ENCODE measurements at places on chromosomes 5 and 9. TPM values are rescaled to one million over a fixed set of nuclear protein-coding genes. Genes with fewer than 3 reads are reported as not detected.

DNA sequence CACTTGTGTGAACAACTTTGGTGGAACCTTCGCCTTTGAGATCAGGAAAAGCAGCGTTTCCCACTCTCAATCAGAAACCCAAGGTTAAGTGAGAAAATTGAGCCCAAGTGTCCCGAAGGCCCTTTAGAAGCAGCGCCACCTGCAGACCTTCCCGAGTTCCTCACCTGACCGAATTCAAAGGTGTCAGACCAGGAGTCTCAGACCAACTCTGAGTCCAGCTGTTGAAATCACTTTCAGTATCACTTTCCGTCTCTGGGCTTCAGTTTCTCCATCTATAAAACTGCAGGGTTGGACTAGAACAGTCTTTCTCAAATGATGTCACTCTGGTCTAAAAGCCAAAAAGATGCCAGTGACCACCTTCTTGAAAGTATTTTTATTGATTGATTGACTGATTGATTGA is 31.7 kb upstream of the GRHPR start:
- no peaks in the 10 kb centered on the region for H3K36me3 ChIP-seq
- H3K27me3 ChIP-seq: no peaks in the 10 kb centered on the region
- no peak overlapping the region for H3K27ac ChIP-seq
- no peak overlapping the region for H3K4me3 ChIP-seq

- H3K4me1 ChIP-seq: no peaks in the 10 kb centered on the region
- H3K27ac ChIP-seq: no peak overlapping the region
- H3K27me3 ChIP-seq: no peaks in the 10 kb centered on the region
Measured at GRCh38 chr9:13427587-13427986, 148.1 kb upstream of the MPDZ start.

DNA sequence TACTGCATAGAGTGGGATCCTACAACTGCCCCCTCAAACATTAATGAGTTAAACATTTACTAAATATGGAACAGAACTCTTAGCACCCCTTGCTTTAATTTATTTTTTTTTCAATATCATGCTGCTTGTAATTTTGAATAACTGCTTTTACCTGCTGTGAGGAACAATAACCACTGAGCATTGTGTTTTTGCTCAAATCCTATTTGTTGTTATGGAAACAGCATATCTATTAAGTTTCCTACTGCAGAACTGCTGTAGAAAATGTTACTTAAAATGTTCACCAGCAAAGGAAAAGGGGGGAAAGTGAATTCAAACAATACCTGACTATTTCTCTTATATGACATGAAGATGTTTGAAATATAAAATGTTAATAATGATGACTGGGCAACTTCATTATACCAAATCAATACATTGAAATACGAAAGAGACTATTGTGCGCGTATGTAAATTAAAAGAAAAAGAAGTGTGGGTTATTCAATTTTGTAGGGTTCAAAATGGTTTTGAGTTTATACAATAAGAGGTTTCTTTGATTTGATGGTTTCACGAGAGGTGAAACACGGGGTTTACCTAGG is 1043.8 kb upstream of the NUDT12 start:
- H3K27me3 ChIP-seq: no peaks in the 10 kb centered on the region
- no peaks in the 10 kb centered on the region for H3K36me3 ChIP-seq
- no peak overlapping the region for H3K27ac ChIP-seq
- DNase-seq: no peak
- H3K4me1 ChIP-seq: no peaks in the 10 kb centered on the region
- H3K4me3 ChIP-seq: no peak overlapping the region

PTGR1 gene
- 128 TPM for polyA plus RNA-seq

EIF4EBP3 gene
- 38.7 TPM for polyA plus RNA-seq

ADAMTSL1 gene
- 1.6 TPM for polyA plus RNA-seq

CDC14B gene
- 10.8 TPM for polyA plus RNA-seq

- no peaks in the 10 kb centered on the region for H3K36me3 ChIP-seq
- H3K27ac ChIP-seq: no peak within 1 kb of the TSS
- H3K4me3 ChIP-seq: peak within 1 kb of the TSS; percentile 62
- DNase-seq: peak; percentile 28
Measured at GRCh38 chr9:69671879-69672595, at the start of gene APBA1. Gene APBA1, minus strand, starts transcription at chr9:69672371.

- no peaks in the 10 kb centered on the region for H3K4me1 ChIP-seq
- H3K27ac ChIP-seq: no peak overlapping the region
- H3K4me3 ChIP-seq: no peak overlapping the region
- H3K27me3 ChIP-seq: no peaks in the 10 kb centered on the region
- H3K36me3 ChIP-seq: no peaks in the 10 kb centered on the region
- DNase-seq: no peak
Measured at GRCh38 chr5:59685191-59685530, 208.4 kb downstream of the PDE4D start.

DNA sequence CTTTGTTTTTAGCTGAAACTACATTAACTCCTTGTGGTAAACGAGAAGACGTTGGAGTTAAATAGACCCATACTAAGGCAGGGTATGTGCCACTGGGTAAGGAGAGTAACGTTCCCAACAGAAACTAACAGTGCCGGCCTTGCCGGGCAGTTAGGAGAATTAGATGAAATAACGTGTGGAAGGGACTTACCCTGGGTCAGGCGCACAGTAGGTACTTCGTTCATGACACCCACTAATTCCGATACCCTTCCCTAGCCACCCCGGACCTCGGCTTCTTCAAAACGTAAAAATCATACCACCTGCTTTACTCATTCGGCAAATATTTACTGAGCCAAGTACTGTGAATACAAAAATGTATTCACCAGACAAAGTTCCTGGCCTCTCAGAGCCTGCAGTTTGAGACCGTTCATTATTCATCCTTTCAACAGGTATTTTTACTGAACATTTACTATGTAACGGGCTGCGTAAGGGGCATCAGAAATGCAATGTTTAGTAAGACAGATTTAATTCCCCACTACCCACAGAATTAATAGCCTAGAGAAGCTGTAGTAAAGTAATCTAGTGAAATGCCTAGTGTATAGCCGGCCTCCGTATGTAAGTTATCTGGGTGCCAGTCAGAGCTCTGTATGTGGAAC is 3.2 kb upstream of the SMIM23 start:
- no peaks in the 10 kb centered on the region for H3K4me1 ChIP-seq
- no peak overlapping the region for H3K27ac ChIP-seq
- no peak overlapping the region for H3K4me3 ChIP-seq
- no peak for DNase-seq

PRR7 gene
- polyA plus RNA-seq: 1.1 TPM

- no peak for DNase-seq
- H3K36me3 ChIP-seq: no peaks in the 10 kb centered on the region
- no peak overlapping the region for H3K27ac ChIP-seq
- no peaks in the 10 kb centered on the region for H3K27me3 ChIP-seq
- H3K4me1 ChIP-seq: peaks cover 7% of the 10 kb centered on the region
Measured at GRCh38 chr9:111463048-111463447, 21.1 kb downstream of the ECPAS start.

DNA sequence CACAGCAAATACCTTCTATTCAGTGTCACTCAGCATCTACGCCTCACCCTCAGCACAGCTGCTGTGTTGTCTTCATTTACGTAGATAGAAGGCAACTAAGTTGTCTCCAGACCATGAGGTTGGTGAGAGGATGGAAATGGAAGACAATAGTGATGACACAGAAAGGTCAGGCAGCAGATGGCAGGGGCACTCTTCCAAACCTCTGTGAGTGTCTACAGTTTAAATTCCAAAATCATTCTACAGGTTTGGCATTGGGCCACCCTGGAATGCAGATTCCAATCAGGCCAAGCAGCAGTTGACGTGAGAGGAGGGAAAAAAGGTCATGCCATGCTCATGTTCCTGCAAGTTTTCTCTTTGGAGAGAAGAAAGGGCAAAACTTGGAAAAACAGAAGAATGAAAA is 68.7 kb upstream of the ADAMTSL1 start:
- H3K4me3 ChIP-seq: no peak overlapping the region
- H3K27me3 ChIP-seq: no peaks in the 10 kb centered on the region
- no peaks in the 10 kb centered on the region for H3K36me3 ChIP-seq
- no peaks in the 10 kb centered on the region for H3K4me1 ChIP-seq
- no peak for DNase-seq

TNFAIP8 gene
- 12.7 TPM for polyA plus RNA-seq

DNA sequence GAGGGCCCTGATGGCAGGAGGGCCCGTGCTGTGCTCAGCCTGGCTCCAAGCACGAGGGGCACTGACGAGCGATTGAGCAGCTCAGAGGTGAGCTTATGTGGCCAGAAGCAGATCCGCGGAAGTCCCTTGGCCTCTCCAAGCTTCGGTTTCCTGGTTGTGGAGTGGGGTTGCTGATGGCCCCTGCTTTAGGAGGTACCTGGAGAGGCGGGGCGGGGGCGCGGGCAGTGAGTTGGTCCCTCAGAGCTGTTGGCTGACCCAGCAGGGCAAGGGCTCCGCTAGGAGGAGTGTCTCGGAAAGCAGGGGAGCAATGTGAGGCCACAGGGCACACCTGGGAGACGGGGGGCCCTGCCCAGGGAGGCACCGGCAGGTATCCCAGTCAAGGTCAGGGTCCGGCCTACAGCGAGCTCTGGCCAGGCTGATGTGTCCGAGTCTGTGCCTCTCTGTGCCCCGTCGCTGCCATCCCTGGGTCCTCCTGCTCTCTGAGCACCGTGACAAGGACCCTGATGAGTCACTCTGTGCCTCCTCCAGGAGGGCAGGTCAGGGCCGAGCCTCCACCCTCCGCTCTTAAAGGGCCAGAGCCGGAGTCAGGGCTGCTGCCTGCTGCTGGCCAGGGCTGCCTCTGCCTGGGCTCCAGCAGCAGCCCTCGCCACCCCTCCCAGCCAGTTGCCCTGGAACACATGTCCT is 14.8 kb downstream of the NCS1 start:
- H3K27me3 ChIP-seq: no peaks in the 10 kb centered on the region
- H3K36me3 ChIP-seq: peaks cover 6% of the 10 kb centered on the region
- H3K4me3 ChIP-seq: no peak overlapping the region
- peak; percentile 87 for DNase-seq

MOB3B gene
- 16.9 TPM for polyA plus RNA-seq

ADAMTS12 gene
- 0.54 TPM for polyA plus RNA-seq

DNA sequence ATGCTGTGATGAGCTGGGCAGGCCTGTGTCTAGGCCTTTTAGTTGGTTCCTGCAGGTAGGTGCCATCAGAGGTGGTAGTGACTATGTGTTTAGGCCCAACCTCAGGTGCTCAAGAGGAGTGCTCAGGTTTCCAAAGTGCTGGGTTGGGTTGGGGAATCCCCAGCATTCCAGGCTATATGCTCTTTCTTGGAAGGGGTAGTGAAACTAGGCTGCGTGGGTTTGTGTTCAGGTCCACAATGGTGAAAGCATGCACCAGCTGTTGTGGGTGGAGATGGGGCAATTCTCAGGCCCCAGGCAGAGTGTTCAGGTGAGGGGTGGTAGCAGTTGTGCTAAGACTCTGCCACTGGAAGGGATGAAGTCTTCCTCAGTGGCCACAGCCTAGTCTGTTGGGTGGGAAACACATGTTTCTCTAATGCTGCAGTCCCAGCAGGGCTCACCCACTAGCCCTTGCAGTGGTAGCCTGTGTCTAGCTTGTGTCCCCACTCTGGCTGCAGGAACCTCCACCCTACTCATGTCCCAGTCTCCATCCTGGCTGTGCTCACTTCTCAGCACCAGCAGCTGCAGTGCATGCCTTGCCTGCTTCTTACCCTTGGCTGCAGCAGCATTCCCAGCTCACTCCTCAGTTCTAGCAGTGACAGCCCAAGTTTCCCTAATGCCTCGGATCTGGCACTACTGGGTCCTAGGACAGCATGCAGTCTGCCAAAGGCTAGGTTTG is 78.9 kb downstream of the FAM170A start:
- H3K36me3 ChIP-seq: no peaks in the 10 kb centered on the region
- H3K27ac ChIP-seq: no peak overlapping the region
- peaks cover 3% of the 10 kb centered on the region for H3K4me1 ChIP-seq
- no peak overlapping the region for H3K4me3 ChIP-seq

GRCh38 chr5:100827481-100827889 is 75.6 kb downstream of the ST8SIA4 start:
- peaks cover 4% of the 10 kb centered on the region for H3K4me1 ChIP-seq
- peak overlapping the region; percentile 23 for H3K27ac ChIP-seq
- peak; percentile 67 for DNase-seq
- no peak overlapping the region for H3K4me3 ChIP-seq

DNA sequence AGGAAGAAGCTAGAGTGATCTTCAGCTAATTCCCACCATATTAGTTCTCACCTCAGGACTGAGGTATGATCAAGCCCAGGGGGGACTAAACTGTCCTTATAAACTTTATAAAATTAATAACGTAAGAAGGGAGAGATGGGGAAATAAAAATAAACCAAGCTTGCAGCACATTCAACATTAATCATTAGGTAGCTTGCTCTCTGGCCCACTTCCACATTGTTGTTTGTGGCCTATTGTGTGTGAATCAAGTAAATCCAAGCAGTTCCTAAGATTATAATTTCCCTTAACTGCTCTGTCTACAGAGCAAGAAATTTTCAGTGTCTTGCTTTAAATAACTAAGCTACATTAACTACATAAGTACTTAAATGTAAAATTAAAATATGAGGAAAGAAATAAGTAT is 131.3 kb upstream of the ABCA1 start:
- H3K4me3 ChIP-seq: no peak overlapping the region
- no peak for DNase-seq
- no peaks in the 10 kb centered on the region for H3K36me3 ChIP-seq
- no peak overlapping the region for H3K27ac ChIP-seq
- H3K27me3 ChIP-seq: no peaks in the 10 kb centered on the region

ZNG1F gene
- 12.3 TPM for polyA plus RNA-seq

- no peak overlapping the region for H3K4me3 ChIP-seq
- H3K36me3 ChIP-seq: no peaks in the 10 kb centered on the region
- no peaks in the 10 kb centered on the region for H3K27me3 ChIP-seq
- no peak overlapping the region for H3K27ac ChIP-seq
Measured at GRCh38 chr9:124132671-124133147, 121.1 kb downstream of the LHX2 start.

GRCh38 chr5:118554981-118555380 is 433.4 kb downstream of the DTWD2 start:
- no peak overlapping the region for H3K27ac ChIP-seq
- no peaks in the 10 kb centered on the region for H3K27me3 ChIP-seq

ARAP3 gene
- 0.45 TPM for polyA plus RNA-seq

DNA sequence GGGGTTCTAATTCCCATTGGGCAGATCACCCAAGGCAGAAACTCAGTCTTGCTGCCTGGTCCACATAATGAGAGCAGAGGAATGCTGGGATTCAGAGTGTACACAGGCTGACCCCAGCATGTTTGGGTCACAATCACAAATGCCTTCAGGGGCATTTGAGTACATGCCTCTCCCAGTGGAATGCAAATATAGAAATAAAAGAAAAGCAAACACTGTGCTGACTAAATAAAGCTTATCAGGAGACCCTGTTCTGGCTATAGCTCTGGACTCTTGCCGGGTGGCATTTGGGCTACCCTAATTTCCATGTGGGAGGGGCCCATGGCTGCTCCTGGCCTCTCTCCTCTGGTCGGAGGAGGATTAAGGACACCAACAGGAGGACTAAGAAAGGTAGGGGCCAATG is 121.4 kb downstream of the DOCK8 start:
- H3K27ac ChIP-seq: no peak overlapping the region
- no peaks in the 10 kb centered on the region for H3K36me3 ChIP-seq
- no peak for DNase-seq
- no peak overlapping the region for H3K4me3 ChIP-seq

LTC4S gene
- polyA plus RNA-seq: 2.0 TPM

ESM1 gene
- not detected for polyA plus RNA-seq
